ENCODE measurements at places on chromosomes 2 and 18.
A peak's percentile ranks its signal among the peaks of the same experiment; 100 is the strongest.

DNA sequence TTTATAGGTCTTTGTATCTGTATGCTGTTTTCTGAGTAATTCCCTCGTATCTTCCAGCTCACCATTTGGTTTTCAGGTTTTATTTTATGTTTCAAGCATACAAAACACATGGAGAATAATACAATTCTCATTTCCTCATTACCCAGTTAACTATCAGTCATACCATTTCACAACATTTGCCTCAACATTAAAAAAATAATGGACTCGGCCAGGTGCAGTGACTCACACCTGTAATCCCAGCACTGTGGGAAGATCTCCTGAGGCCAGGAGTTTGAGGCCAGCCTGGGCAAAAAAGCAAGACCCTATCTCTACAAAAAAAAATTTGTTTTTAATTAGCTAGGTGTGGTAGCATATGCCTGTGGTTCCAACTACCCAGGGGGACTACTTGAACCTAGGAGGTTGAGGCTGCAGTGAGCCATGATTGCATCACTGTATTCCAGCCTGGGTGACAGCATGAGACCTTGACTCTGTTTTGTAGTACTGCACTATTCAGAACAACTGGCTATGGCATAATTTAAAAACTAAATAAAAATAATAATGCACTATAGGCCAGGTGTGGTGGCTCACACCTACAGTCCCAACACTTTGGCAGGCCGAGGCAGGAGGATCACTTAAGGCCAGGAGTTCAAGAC lies 20.3 kb downstream of the NPC1 start:
- no peak for DNase-seq

DNA sequence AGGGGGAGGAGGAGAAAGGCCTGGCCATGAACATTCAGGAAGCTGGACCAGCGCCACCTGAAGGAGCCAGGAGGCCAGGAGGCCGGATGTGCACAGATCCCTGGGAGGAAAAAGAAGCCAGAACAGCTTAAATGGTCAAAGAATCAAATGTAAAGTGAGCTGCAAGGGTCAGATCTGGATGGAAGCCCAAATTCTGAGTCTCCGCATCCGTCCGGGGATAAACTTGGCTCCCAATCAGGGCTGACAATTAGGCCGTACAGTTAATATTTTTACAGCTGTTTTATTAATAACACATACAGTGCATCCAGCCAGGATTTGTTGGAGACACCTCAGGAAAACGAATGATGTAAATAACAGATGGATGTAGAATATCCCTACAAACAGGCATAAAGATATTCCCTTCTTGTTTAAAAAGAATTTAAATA lies 495.1 kb upstream of the TCF4 start:
- DNase-seq = peak; percentile 84

DNA sequence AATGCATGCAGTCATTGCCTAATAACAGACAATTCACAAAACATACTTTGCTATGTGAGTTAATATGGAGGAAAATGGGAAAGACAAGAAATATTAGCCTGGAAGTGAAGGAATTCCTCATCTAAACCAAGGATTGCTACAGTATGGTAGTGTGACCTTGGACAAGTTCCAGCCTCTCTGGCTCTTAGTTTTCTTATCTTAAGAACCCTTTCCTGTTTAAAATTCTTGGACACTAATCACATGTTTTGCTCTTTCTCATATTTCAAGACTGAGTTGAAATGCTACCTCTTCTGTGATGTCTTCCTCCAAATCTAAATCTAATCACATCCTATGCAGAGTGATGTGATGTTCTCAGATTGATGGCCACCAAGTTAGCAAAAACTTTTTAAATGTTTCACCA lies 20.8 kb upstream of the ADAM23 start:
- no peak for DNase-seq

DNA sequence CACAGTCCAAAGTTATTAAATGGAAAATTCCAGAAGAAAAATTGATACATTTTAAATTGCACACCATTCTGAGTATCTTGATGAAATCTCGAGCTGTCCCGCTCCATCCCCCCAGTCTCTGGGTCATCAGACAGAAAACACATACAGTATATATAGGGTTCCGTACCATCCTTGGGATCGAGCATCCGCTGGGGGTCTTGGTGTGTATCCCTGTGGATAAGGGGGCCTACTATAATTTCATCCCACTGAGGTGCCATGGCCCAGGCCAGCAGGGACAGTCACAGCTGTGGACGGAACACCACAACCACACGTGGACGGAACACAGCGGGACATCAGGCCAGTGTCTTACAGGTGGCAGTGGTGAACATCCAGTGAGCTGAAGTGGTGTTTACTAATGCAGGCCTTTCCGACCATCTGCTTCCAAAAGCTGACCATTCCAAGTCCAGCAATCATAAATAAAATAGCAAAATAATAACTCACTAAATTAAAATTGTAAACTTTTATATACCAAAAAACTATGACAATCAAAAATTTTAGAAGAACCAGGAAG lies 14.0 kb downstream of the TWIST2 start:
- peak; percentile 82 for DNase-seq

DNA sequence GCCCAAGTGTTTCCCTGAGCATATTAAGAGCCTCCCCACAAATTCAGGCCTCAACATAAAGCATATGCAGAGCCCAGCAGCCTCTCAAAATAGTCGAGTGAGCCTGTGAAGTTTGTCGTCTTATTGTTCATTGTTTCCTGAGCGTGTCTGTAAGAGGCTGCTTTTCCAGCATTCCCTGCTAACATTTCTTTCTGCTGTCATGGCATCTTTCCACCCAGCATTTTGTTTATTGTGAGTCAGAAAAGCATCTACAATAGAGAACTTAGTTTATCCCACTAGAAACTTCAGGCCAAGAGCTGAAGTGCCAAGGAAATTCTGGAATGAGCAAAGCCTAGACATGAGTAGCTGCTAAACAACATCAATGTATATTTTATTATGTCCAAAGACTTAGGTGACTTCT lies 46.3 kb upstream of the STAM2 start:
- no peak for DNase-seq

DNA sequence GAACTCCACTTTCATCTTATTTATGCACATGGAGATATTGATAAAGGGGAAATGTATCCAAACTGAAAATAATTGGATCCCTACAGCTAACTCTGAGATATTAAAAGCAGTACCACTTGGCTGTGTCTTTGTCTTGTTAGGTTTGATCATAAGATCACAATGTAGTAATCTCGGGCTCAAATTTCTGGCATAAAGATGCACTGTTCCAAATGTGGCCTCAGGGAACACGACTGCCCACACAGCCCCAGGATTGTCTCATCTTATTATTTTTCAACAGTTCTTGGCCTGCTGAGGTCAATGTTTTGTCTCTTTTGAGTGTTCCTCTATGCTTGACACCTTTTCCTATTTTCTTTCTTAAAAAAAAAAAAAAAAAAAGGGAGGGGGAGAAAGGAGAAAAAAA lies 114.1 kb downstream of the GBX2 start:
- peak; percentile 31 for DNase-seq

DNA sequence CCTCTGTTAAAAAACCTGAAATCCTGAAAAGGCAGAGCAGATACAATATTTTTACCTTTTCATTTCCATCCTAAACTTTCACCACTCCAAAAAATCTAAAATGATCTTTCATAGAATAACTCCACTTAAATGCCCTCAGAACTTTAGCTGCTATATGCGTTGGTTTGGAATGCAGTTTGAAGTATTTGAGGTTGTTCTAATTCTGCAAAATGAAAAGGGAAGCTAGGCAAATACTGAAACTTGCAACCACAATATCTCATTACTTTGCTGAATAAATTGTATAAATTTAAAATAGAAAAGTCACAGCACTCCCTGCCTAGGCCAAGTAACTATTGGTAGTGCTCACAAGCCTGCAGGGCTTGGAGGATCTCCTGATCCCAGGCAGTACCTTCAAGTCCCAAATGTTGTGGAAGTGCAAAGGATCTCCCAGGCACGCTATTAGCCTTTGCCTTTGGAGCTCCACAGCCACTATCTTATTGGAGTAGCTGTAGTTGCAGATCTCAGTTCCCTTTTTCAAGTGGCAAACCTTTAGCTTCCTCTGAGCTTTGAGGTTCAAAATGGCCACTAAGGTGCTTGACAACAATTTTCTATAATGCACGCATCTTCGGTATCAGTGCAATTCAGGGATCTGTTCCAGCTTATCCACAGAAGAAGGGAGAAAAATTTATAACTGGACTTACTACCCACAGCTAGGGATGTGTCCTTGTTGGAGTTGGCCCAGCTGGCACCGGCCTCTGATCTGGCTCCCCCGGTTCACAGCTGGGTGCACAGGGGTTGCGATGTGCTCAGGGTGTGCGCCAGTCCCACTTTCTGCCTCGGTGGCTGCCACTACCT lies 43.4 kb upstream of the ANKRD62 start:
- DNase-seq = no peak

DNA sequence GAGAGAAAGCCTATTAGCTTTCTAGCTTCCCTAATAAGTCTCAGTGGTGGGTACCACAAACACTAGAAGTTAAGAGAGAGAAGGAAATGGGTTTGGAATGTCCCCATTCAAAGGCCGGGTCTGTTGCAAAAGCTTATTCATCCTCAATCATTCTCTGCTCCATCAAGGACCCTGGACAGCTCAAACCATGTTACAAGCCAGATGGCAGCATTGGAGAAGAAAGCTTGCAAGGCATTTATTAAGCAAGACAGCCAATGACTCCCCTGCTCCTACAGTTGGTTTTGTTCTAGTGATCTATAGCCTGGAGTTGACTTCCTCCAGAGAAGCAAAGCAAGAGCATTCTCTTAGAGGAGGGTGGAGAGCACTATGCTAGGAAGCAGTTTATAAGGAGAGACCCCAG lies 86.9 kb upstream of the LMAN1 start:
- DNase-seq = no peak

DNA sequence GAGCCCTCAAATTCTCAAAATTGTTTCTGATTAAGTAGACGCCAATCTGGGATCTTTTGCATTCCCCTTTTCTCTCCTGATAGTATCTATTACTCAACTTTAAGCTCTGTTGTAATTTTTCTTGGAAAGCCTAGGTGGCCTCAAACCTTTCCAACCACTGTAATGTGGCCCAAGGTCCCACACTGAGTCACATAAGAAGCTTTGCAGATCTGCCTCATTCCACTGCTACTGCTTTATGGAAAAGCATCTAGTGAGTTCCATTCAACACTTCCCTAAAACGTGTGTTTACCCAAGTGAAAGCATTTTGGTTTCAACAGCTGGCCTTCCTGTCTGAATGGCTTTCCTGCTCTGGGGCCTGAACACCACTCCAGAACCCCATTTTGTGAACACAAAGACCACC lies 493.6 kb upstream of the SPHKAP start:
- peak; percentile 39 for DNase-seq

- no peak for DNase-seq
Observed at GRCh38 chr2:309148-309953, 21.5 kb upstream of the ALKAL2 start.

DNA sequence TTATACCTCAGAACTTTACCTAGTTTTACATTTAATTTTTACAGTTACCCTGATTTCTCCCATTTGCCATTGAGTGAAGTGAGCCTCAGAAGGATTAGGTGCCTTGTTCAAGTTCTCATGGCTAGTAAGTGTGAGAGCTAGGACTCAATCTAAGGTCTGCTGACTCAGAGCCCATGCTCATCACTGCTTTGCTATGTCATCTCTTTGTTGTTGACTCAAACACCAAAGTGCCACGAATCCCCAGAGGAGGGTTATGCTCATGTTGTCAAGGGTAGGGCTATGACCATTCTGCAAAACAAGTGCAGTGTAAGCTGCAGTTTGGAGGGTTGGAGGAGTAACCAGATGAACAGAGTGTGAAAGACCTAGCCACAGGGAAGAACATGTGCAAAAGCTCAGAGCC lies 185.4 kb upstream of the SKOR2 start:
- peak; percentile 7 for DNase-seq

DNA sequence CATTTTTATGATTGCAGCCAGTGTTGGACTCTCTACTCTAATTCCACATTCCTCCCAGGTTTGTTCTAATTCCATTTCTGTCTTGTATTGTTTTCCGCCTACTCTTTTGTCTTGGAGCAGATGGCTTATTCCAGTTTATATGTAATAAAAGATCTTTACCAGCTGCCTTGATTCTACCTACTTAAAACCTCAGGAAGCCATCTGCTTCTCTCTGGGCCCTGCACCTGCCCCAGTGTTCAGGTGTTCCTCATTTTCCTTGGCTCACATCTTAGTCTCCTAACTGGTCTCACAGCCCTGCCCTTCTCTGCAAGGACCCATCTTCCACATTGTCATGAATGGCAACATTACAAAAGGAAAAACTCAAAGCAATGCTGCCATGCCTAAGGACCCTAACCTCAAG lies 21.0 kb upstream of the IL37 start:
- no peak for DNase-seq

- no peak for DNase-seq
Observed at GRCh38 chr2:9703701-9704221, 73.0 kb upstream of the YWHAQ start.

DNA sequence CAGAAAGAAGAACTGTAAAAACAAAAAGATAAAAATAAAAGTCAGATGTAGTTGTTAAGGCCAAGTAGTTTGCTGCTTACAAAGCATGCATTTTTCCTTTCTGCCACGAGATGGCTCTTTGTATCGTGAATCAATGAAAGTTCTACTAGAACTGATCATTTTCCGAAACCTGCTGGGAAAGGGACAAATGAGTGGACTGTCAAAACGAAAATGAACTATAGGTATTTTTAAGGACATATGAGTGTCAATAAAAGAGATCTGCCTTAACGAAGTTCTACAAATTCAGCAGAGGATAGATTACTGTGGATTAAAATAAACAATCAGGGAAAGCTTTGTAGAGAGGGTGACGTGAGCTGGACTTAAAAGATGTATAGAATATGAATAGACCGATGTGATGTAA lies 15.0 kb upstream of the ELOA2 start:
- no peak for DNase-seq

DNA sequence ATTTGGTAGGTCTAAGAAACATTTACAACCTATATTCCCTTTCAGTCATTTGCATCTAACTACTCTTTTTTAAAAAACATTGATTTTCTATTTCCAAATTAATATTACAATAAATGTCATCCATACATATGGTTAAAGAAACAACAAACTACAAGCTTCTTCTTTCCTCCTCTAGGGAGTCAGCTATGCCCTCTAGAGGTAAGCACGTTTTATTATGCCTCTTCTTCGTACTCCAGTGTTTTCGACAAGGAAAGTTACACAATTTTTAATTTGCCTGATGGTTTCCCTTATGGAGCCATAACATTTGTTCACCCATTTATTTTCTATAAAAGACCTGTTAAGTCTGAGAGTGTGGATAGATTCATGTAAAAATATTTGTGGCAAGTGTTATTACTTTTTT lies 183.4 kb upstream of the CDH7 start:
- no peak for DNase-seq

DNA sequence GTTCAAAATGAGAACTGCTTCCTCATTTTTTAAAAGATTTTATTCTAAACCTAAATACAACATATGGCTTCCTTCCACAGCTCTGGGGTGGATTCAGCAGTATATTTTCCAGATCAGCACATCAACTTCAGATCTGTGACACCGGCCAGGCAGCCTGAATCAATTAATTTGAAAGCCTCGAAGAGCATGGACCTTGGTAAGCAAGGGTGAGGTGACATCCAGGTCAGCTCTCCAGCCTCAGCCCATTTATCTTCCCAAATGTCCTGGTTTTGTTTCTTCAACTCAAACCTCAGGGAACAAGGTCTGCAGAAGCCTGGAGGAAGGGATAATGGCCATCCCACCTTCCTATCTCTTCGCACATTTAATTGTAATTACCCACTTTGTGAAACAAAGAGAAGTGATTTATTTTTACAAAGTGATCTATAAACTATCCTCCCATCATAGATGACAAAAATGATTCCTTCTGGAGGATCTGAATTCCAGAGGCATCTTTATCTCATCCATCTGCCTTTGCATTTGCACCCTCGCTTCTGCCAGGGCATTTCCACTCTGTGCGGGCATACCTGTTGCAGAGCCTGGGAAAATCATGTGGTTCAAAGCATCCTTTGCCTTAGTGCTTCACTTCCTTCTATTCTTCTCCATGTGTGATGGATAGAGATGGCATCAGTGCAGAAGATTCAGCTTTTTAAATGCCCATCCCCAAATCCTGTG lies 489.0 kb upstream of the NRP2 start:
- DNase-seq = no peak
